NCI-H146 (cell line): ENCODE measurements at places on chromosomes 4 and X.

DNA sequence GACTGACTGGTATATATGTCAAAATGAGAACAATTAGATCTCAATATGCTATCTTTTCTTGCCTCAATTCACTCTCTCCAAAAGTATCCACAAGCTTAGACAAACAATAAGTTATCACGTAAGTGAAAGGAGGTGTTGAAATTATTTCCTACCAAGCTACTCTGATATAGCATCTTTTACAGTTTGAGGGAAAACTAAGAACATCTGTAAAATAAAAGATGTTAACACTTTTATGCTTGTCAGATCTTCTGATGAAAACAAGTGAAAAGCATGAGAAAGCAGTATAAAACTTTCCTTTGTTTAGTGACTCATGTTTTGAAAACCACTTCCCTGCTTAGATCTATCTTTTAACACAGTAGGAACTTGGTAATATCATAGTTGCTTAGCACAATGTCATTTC lies 8.4 kb upstream of the MAB21L2 start:
- DNase-seq = no peak

- peak; percentile 49 for DNase-seq
Measured at GRCh38 chr4:40055511-40055862, 1.2 kb upstream of the N4BP2 start.

DNA sequence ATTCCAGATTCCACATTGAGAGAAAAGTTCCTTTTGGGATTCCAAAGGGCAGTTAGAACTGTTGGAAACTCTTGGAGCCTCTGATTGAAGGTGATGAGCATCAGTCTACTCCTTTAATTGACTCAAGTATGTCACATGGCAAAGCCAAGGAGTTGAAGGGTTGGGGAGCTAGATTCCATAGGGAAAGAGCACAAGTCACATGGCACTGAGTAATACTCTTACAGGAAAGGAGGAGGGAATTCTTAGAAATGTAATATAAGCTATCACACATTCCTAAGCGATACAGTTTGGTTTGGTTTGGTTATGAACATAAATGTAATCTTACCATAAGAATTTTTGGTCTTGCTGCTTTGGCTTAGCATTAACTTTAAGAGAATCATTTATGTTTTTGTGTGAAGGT lies 15.7 kb downstream of the SPCS3 start:
- DNase-seq = no peak

DNA sequence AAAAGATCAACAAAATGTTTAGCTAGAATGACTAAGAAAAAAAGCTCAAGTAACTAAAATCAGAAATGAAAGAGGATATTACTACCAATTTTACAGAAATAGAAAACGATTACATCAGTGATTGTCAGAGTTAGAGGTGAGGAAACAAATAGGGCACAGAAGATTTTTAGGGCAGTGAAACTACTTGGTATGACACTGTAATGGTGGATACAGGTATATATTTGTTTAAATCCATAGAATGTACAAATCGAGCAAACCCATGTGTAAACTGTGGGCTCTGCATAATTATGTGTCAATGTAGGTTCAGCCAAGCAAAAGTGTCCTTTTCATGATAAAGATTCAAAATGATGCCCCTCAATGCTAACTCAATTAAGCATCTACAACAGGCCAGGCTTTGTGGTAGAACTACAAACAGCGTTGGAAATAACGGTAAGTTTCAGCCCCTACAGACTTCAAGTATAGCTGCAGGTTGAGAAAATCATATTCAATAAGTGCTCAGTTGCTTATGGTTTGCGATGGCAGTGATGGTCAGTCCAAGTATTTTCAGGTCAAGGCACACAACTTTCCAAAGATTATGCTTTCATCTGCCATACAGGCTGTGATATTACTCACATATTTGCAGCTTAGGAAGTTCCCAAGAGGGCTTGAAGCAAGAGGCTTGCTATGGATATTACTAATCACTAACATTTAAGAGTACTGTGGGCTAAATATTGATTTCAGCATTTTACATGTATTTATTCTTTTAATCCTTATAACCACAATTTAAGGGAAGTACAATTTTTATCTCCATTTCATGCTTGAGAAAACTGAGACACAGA lies 158.6 kb downstream of the TET2 start:
- no peak for DNase-seq

- no peak for DNase-seq
Measured at GRCh38 chr4:176433983-176434382, 114.2 kb downstream of the SPCS3 start.

DNA sequence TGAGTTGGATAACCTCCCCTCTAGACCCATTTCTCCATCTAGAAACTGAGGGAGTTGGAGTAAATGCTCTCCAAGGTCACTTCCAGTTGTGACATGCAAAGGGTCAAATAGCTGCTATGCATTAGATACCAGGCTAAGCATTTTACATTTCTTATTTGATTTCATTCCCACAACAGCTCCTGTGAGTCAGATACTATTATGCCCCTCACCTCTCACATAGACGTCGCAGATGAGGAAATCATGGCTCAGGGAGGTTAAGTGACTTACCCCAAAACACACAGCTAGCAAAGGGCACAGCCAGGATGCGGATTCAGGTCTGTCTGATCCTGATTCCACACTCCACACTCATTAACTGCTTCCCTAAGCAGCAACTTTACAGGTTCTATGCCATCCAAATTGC lies 57.7 kb downstream of the PRPS1 start:
- DNase-seq = no peak

- no peak for DNase-seq
Measured at GRCh38 chr4:168486912-168487281, 6.6 kb upstream of the DDX60L start.

GRCh38 chr4:114052227-114052626 lies 72.8 kb upstream of the ARSJ start:
- DNase-seq = no peak

GRCh38 chr4:150072906-150073714 lies 5.1 kb upstream of the DCLK2 start:
- no peak for DNase-seq

DNA sequence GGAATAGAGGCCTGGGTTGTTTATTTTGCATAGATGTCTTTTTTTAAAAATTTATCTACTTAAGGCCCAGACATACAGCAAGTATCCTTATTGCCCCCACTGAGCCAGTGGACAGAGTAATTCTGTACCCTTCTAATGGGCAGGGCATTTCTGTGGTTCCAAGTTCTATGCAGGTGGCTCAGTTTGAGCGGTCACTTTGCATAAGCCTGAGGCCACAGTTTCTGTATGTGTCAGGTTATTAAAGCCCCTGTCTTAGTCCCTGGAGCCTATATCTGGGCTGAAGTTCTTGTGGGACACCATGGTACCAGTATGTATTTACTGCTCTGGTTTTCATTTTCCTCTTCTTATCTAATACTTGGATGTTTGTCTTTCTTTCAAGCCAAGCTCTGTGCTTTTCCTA lies 168.8 kb downstream of the MID1IP1 start:
- no peak for DNase-seq

DNA sequence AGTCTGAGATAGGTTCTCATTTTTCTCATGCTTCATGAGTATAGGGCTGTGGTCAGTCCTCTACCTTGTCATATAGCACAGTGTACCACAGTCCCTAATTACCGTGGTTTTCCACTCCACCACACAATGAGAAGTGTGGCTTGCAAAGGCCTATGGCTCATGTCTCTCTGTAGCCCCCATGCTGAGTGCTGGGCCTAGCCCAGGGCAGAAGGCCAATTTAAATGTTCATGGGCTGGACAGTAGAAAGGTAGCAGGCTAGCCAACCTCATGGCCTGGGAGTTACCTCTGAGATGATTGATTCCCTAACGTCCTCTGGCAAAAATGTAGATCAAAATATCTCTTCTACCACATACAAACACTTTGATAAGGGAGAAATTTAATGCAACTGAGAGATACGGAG lies 222.5 kb downstream of the AFF2 start:
- no peak for DNase-seq

- no peak for DNase-seq
Measured at GRCh38 chr4:52192721-52193135, 141.6 kb downstream of the SPATA18 start.

DNA sequence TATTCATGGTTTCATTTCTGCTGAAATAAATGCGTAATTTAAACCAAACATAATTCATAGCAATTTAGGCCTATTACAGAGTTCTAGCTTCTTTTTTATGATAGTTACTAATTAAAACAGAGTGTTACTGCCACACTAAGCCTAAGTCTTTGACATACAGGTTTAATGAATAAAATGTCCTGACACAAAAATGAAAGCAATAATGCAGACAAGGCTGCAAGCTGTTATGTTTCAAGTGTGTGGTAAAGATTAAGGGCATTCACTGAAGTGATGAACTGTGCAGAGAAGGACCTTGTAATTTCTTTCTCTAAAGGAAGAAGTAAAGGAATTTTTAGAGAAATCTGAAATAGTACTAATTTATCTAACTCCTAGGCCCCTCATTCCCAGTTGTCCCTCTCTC lies 2.9 kb downstream of the NDNF start:
- no peak for DNase-seq
